Foreskin keratinocyte (primary cell): ENCODE measurements at places on chromosomes 11 and 22. TPM values are rescaled to one million over a fixed set of nuclear protein-coding genes. Genes with fewer than 3 reads are reported as not detected.

Gene THY1
- polyA plus RNA-seq, result 16.4 and 52.0 TPM in 2 replicates

Gene C11orf87
- not detected in 2 replicates for polyA plus RNA-seq

Gene OR6T1
- not detected in 2 replicates for polyA plus RNA-seq

Gene KMT2A
- 3.0 and 3.5 TPM in 2 replicates for polyA plus RNA-seq

Gene DDX25
- polyA plus RNA-seq, result 0.02 TPM in 1 of 2 replicates, not detected in the other

Gene TEAD1
- polyA plus RNA-seq, result 5.8 and 8.4 TPM in 2 replicates

Gene DNAJC24
- 3.1 and 3.2 TPM in 2 replicates for polyA plus RNA-seq

Gene RHOD
- 240 and 243 TPM in 2 replicates for polyA plus RNA-seq

Gene NXPE1
- not detected in 2 replicates for polyA plus RNA-seq
